ENCODE measurements at places on chromosomes 5 and 9.

GRCh38 chr5:76490960-76491359 lies 87.9 kb downstream of the IQGAP2 start:
- no peaks in the 10 kb centered on the region for H3K36me3 ChIP-seq
- no peak overlapping the region for H3K4me3 ChIP-seq
- H3K27me3 ChIP-seq, result no peaks in the 10 kb centered on the region
- no peak overlapping the region for H3K27ac ChIP-seq
- DNase-seq, result no peak
- no peaks in the 10 kb centered on the region for H3K4me1 ChIP-seq

GRCh38 chr9:97703437-97704344 lies 6.6 kb upstream of the XPA start:
- H3K27me3 ChIP-seq, result no peaks in the 10 kb centered on the region
- no peak for DNase-seq
- H3K4me3 ChIP-seq, result no peak overlapping the region
- H3K4me1 ChIP-seq, result no peaks in the 10 kb centered on the region
- no peak overlapping the region for H3K27ac ChIP-seq

GRCh38 chr9:23278561-23278960 lies 547.5 kb downstream of the ELAVL2 start:
- H3K36me3 ChIP-seq, result no peaks in the 10 kb centered on the region
- no peaks in the 10 kb centered on the region for H3K4me1 ChIP-seq
- no peaks in the 10 kb centered on the region for H3K27me3 ChIP-seq
- H3K27ac ChIP-seq, result no peak overlapping the region

GRCh38 chr9:38233343-38233742 lies 159.2 kb upstream of the ALDH1B1 start:
- H3K36me3 ChIP-seq, result no peaks in the 10 kb centered on the region
- H3K4me3 ChIP-seq, result no peak overlapping the region
- H3K27me3 ChIP-seq, result no peaks in the 10 kb centered on the region
- H3K27ac ChIP-seq, result no peak overlapping the region
- H3K4me1 ChIP-seq, result no peaks in the 10 kb centered on the region

DNA sequence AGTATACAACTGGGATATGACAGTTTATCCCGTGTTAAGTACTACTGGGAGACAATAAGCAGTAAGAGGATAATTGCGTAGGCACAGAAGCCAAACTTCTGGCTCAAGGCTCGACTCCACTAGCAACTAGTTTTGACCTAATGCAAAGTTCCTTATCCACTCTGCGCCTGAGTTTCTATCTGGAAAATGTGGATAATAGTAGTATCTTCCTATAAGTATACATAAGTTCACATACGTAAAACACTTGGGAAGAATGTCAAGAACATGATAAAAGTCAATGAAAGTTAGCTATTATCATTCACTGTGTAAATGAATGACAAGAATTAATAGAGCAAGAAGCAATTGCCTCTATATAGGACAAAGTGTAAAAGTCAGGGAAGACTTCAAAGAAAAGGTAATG lies 45.7 kb downstream of the FTMT start:
- H3K27me3 ChIP-seq, result no peaks in the 10 kb centered on the region
- no peaks in the 10 kb centered on the region for H3K4me1 ChIP-seq
- H3K36me3 ChIP-seq, result no peaks in the 10 kb centered on the region
- H3K4me3 ChIP-seq, result no peak overlapping the region
- DNase-seq, result no peak

DNA sequence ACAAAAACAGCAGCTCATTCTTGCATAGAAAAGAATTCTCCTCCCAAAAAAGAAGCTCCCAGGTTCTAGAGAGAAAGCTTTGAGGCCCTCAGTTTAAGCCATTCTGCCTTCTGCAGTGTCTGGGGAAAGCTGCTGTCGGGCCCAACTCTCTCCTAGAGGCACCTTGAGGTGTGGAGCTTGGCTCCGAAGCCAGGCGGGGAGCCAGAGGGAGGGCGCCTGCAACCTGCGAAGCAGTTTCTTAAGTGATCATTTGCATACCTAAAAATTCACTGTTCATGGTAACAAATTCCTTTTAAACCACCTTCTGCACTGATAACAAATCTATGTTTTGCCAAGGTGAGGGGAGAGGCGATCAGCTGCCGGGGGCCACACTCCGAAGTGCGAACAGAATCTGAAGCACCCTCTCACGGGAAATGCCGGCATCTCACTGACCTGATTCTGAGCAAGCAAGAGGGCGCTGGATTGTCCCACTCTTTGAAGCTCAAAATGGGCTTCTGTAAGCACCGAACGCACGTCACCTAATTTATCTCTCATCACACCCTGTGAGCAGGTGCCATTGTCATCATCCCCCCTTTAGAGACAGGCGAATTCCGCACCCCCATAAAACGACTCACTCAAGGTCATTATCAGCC lies 86.1 kb downstream of the GTF3C4 start:
- peaks cover under 1% of the 10 kb centered on the region for H3K27me3 ChIP-seq
- DNase-seq, result no peak
- no peaks in the 10 kb centered on the region for H3K36me3 ChIP-seq
- no peak overlapping the region for H3K4me3 ChIP-seq
- no peaks in the 10 kb centered on the region for H3K4me1 ChIP-seq

DNA sequence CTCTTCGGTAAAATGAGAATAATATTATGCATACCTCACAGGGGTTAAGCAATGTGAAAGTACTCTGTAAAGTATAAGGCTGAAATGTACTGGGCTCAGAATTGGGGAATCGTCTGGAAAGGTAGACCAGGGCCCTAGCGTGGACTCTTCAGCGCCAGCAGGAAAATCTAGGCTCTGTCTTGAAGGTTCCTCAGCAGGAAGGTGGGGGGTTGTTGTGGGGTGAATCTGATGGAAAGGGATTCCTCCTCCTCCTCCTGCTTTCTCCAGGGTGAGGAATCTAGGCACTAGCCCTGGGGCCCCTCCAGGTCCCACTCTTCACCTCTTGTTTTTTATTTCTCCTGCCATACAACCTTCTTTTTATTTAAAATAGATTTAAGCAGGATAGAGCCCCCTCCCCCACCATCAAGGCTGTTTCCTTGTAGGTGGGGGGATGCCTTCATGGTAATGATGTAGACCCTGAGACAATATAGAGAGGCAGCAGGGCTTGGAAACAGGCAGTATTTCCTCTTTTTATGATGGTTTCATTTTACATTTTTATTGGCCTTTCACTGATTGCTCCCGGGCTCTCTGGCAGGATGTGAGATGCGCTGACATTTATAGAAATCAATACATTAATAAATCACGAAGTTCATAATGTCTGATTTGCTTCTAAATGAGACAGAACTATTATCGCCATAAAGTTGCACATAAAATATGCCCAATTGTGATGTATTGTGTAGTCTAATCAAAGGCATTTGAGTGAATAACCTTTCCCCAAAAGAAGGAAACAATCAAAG lies 78.9 kb upstream of the GABRP start:
- DNase-seq, result no peak
- no peaks in the 10 kb centered on the region for H3K4me1 ChIP-seq
- no peak overlapping the region for H3K27ac ChIP-seq

DNA sequence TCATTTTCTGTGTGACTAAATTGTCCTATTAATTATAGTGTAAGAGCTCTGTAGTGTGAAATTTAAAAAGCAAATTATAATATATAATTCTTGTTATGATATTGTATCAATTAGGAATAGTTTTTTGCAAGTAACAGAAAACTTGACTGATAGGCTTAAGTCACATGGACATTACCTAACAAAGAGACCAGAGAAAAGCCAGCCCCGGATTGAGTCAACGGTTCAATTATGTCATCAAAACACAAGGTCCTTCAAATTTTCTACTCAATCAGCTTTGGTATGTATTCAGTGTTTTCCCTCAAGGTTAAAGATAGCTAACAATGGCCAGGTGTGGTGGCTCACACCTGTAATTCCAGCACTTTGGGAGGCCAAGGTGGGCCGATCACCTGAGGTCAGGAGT lies 126.7 kb upstream of the PTGER4 start:
- peaks cover 7% of the 10 kb centered on the region for H3K4me1 ChIP-seq
- no peak overlapping the region for H3K27ac ChIP-seq
- no peak overlapping the region for H3K4me3 ChIP-seq
- H3K27me3 ChIP-seq, result no peaks in the 10 kb centered on the region
- DNase-seq, result no peak

- no peak for DNase-seq
- H3K36me3 ChIP-seq, result peaks cover 17% of the 10 kb centered on the region
- H3K27me3 ChIP-seq, result no peaks in the 10 kb centered on the region
- H3K27ac ChIP-seq, result no peak overlapping the region
- H3K4me1 ChIP-seq, result no peaks in the 10 kb centered on the region
- H3K4me3 ChIP-seq, result no peak overlapping the region
Measured at GRCh38 chr9:135486267-135487065, 6.9 kb downstream of the PPP1R26 start.

DNA sequence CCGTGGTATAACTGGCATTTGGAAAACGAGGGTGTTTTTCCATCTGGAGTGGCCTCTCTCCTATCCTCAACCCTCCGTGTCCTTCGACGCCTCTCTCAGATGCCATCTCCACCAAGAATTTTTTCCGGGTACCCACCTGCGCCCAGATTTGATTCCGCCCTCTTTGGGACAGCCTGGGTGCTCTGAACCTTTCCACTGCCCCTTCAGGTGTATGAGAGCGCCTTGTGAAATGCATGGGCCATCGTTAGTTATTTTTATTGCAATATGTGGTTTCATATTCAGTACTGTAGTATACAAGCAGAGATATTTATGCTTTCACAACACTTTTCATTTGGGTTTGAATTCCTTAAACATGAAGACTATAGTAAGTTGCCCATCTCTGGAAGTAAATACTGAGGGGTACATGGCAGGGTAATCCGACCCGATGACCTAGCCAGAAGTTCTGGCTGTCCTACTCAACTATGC lies 78.2 kb upstream of the IFNE start:
- H3K27me3 ChIP-seq, result peaks cover 31% of the 10 kb centered on the region
- H3K27ac ChIP-seq, result no peak overlapping the region
- no peak overlapping the region for H3K4me3 ChIP-seq

- H3K36me3 ChIP-seq, result no peaks in the 10 kb centered on the region
- H3K27me3 ChIP-seq, result no peaks in the 10 kb centered on the region
- H3K4me3 ChIP-seq, result no peak overlapping the region
- peaks cover 62% of the 10 kb centered on the region for H3K4me1 ChIP-seq
Measured at GRCh38 chr9:137198051-137198901, 2.3 kb downstream of the TPRN start.

DNA sequence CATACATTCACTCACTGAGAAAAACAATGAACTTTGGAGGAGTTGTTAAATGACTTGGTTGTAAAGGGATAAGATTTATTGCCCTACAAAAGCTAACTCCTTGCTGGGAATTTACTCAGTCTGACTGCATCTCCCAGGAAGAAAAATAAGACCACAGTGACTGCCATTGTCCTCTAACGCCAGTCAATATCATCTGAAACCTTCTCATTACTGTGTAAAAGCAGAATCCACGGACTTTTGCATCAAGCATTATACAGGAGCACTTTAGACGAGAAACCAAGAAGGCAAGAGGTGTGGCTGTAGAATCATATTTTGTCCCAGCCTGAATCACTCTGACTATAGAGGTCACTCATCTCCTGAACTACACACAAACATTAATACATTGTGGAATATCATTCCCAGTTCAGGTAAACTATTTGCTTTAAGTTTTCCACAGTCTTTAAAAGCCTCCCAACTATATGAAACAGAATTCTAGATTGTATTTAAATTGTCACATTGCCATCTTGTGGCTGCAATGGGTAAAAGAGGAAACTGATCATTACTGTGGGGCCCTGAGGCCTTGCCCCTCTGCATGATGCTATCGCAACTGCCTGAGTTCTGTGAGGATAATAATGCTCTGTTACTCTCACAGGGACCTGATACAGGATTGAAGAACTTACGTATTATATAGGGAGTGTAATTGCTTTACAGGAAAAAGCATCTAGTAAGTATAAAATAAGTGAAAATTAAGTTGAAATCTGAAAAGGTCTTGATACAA lies 142.9 kb downstream of the SLCO4C1 start:
- no peak for DNase-seq
- no peak overlapping the region for H3K27ac ChIP-seq
- H3K4me1 ChIP-seq, result no peaks in the 10 kb centered on the region
- no peaks in the 10 kb centered on the region for H3K27me3 ChIP-seq
- no peak overlapping the region for H3K4me3 ChIP-seq

- H3K27ac ChIP-seq, result no peak overlapping the region
- DNase-seq, result no peak
- H3K36me3 ChIP-seq, result no peaks in the 10 kb centered on the region
- H3K4me3 ChIP-seq, result no peak overlapping the region
Measured at GRCh38 chr5:66744040-66744439, 147.8 kb downstream of the MAST4 start.

Measured in gastrocnemius medialis (tissue), 4 donors.